ENCODE measurements at places on chromosomes 2 and 18. TPM values are rescaled to one million over a fixed set of nuclear protein-coding genes. Genes with fewer than 3 reads are reported as not detected.

- DNase-seq: no peak
Observed at GRCh38 chr2:223043164-223043941, 8.6 kb upstream of the KCNE4 start.

- no peak for DNase-seq
Observed at GRCh38 chr2:233853883-233854240, 473 bp downstream of the HJURP start.

DNA sequence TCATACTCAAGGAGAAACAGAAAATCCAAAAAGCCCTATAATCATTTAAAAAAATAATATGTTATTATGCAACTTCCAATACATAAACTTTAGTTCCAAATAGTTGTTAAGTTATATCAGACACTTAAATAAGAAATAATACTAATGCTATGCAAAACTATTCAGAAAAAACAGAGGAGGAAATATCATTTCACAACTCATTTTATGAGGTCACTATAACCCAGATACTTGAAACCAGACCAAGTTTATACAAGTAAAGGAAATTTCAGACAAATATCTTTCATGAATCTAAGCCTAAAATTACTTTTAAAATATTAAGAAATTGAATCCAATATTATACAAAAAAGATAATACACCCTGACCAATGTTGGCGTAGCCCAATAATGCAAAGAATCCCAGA, 260.8 kb downstream of the CD226 start:
- no peak for DNase-seq

- peak; percentile 98 for DNase-seq
Observed at GRCh38 chr2:219125225-219125885, 35.3 kb downstream of the NHEJ1 start.

GRCh38 chr2:221203856-221204255, 368.2 kb downstream of the EPHA4 start:
- no peak for DNase-seq

- DNase-seq: no peak
Observed at GRCh38 chr2:108579623-108580022, 45.4 kb downstream of the LIMS1 start.

DNA sequence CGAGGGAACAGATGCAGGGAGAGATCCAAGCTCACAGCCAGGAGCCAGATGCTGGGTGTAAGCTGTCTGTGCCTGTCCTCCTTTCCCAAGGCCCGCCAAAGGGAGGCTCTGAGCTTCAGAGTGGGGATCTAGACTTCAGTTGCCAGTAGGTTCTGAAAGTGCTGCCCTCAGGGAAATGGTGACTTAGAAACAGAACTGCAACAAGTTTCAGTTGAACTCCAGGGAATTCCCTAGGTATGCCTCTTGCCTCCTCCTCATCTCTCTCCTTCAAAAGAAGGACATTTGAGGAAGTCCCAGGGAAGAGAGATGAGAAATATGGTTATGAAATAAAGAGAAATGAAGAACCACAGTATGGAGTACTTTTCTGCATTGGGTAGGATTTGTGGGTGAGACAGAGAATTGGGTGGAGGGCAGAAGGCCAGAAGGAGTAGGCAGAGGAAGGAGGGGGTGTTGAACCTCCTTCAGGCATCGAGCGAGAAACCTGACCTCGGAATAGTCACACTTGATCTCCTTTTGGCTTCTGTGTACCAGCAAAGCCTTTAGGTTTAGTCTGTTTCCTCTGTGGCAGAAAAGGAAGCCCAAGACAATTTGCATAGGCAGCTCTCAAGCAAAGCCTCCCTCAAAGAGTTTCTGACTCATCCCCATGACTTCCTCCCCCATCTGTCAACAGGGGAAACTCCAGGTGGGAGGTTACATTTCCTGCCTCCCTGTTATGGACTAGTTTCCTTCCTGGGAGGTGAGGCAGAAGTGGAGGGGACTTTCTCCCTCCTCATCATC, 45.7 kb downstream of the QPCT start:
- DNase-seq: peak; percentile 17

DNA sequence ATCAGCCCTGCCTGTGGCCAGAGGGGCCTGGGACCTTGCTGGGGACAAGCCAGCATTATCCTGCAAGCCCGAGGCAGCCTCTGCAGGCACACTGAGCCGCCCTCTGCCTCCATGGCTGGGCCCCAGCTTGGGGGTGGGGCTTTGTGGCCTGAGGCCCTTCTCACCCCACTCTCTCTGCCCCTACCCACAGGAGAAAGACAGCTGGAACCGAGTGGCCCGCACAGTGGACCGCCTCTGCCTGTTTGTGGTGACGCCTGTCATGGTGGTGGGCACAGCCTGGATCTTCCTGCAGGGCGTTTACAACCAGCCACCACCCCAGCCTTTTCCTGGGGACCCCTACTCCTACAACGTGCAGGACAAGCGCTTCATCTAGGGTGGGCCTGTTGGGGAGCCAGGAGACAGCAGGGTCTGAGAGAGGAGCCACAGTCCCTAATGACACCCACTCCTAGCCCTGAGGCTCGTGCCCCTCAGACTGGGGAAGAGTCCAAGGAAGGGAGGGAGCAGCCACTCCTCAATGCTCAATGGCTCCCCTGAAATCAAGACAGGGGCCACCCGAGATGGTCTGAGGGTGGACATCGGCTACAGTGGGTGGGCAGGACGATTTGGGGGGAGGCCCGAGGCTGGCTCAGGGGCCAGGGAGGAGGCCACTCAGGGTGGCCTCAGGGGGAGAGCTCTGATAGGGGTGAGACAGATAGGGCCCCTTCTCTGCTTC, 4.4 kb upstream of the CHRNG start:
- no peak for DNase-seq

DNA sequence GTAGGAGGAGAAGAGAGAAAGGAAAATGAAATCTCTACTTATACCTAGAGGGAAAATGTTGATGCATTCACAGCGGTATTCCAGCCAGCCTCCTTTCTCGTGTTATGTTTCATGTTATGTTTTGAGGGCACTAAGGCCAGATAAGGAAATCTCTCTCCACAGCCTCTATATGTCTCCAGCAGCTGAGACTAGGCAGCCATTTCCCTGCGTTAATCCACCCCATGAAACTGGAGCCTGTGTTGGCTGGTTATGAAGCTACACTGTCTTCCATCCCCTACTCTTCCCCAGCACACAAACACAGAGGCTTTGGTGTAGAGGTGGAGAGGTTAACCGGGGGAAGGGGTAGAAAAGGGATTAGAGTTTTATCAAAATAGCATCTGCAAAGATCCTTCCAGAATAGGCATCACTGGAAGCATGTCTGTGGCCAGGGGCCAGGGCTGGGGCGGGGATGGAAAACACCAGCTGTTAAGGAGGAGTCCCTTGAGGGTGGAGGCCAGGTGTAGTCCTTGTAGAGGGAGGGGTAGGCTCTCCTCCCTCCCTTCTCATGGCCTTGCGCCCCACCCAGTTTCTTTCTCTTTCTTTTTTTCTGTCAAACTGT, 100.9 kb upstream of the TNP1 start:
- no peak for DNase-seq

- no peak for DNase-seq
Observed at GRCh38 chr18:48290162-48290926, 118.8 kb downstream of the ZBTB7C start.

GRCh38 chr2:18219676-18220075, 340.8 kb downstream of the RDH14 start:
- DNase-seq: no peak

DNA sequence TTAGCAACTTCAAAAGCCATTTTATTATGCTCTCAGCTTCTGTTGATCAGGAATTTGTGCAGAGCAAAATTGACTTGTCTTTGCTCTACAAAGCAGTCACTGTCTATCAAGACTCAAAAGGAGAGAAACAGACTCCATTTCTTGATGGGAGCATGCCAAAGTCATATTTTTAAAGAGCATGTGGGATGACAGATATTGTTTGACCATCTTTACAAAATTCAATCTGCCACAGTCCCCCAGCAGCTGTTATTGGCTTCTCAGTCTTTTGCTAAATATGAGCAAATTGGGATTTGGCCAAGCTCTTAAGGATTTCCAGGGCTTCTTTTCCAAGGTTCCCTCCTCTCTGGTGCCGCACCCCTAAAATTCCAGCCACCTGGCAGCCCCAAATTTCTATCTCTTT, 67.9 kb downstream of the TEX51 start:
- DNase-seq: no peak

- DNase-seq: no peak
Observed at GRCh38 chr18:44331656-44332570, 348.8 kb upstream of the SETBP1 start.

- DNase-seq: no peak
Observed at GRCh38 chr18:57802213-57803102, 657 bp downstream of the ATP8B1 start.

GRCh38 chr2:32947484-32948143, 861 bp downstream of the LTBP1 start:
- DNase-seq: peak; percentile 64

DNA sequence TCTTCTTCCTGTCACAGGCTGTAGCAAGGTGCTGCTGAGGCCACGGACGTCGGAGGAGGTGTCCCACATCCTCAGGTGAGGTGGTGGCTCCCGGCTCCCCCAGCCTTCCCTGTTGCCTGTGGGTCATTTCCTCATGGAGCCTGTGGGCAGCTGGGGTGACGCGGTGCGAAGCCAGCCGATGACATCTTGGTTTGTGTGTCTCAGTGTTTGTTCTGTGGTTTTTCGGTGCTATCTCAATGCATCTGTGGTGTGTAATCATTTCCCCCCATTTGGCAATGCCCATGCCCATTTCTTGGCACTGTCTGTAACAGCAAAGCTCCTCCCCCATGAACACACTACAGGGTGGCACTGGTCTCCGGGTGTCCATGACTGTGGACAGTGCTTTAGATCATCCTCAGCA, 6.6 kb downstream of the D2HGDH start:
- no peak for DNase-seq

DNA sequence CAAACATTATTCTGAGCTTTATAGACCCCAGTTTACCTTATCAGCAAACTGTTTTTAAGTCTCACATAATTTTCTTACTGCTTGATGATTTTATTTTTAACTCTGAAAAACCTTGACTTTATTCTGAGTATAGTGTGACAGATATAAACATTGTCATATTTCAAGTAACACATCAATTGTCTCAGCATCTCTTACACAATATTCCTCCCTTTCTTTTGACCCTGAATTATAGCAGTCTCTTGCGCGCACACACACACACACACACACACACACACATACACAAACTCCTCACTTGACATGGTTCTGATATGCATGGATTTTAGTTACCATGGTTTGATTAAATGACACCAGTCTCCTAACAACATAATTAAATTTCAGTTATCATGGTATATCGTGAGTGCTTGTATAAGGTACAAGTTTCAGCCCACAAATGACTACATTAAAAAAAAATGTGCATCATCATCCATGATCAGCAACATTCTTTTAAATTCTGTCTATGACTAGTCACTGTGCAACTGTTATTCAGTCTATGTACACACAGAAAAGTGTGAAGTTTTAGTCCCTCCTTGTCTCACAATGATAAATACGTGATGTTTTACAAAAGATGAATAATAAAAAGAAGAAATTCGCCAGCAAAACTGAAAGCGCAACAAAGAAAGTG, 39.5 kb upstream of the TACR1 start:
- no peak for DNase-seq

- DNase-seq: no peak
Observed at GRCh38 chr2:230267059-230267458, 41.5 kb downstream of the SP140 start.

GRCh38 chr2:166449439-166449838, 44.6 kb downstream of the SCN7A start:
- no peak for DNase-seq

DNA sequence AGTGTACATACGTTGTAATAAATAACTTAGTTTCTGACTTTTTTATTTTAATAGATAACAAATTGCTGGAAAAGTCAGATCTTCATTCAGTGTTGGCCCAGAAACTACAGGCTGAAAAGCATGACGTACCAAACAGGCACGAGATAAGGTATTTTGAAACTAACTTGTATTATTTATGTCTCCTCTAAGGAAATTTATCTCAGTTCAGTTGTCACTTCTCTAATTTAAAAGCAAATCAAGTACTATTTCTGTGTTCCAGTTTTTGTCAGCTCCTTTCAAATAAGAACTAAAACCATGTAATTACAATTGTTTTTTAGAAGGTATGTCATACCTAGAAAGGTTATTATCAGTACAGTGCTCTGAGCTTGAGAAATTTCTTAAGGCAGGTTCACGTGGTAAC, 4.6 kb downstream of the ATG16L1 start:
- no peak for DNase-seq

GRCh38 chr18:49082714-49083688, 132.2 kb upstream of the SMAD7 start:
- DNase-seq: no peak

Gene RND3
- polyA plus RNA-seq: 35.6 TPM

Gene REG1B
- polyA plus RNA-seq: 0.24 TPM

Gene SP140
- 2.2 TPM for polyA plus RNA-seq

Gene TFPI
- polyA plus RNA-seq: 65.3 TPM

Gene SKA1
- 4.3 TPM for polyA plus RNA-seq

Gene AGFG1
- 113 TPM for polyA plus RNA-seq

Gene MSTN
- 0.66 TPM for polyA plus RNA-seq

Gene UGT1A4
- polyA plus RNA-seq: 0.04 TPM

Gene DYNAP
- polyA plus RNA-seq: 0.37 TPM

Gene PRSS56
- not detected for polyA plus RNA-seq

Gene CCDC141
- polyA plus RNA-seq: 0.70 TPM
